ENCODE measurements at places on chromosomes 4 and X.

- H3K4me1 ChIP-seq, result no peaks in the 10 kb centered on the region
- no peak for DNase-seq
- no peak overlapping the region for H3K4me3 ChIP-seq
- no peaks in the 10 kb centered on the region for H3K27me3 ChIP-seq
- no peaks in the 10 kb centered on the region for H3K36me3 ChIP-seq
Measured at GRCh38 chrX:119753639-119754257, 4.6 kb upstream of the SOWAHD start.

- no peak for DNase-seq
- no peaks in the 10 kb centered on the region for H3K27me3 ChIP-seq
- H3K4me1 ChIP-seq, result peaks cover 7% of the 10 kb centered on the region
- no peak within 1 kb of the TSS for H3K27ac ChIP-seq
Measured at GRCh38 chr4:107035819-107036583, at the start of gene DKK2. DKK2 (minus strand) TSS chr4:107036313; CDS start chr4:107035591, 722 bp downstream.

GRCh38 chr4:53855581-53856250 is 208.7 kb downstream of the CHIC2 start:
- no peaks in the 10 kb centered on the region for H3K4me1 ChIP-seq
- DNase-seq, result no peak
- H3K27ac ChIP-seq, result peak overlapping the region; percentile 30
- no peaks in the 10 kb centered on the region for H3K36me3 ChIP-seq

GRCh38 chr4:126071346-126072333 is 756.9 kb downstream of the FAT4 start:
- H3K36me3 ChIP-seq, result no peaks in the 10 kb centered on the region
- peak overlapping the region; percentile 0 for H3K27ac ChIP-seq
- no peaks in the 10 kb centered on the region for H3K27me3 ChIP-seq
- H3K4me3 ChIP-seq, result no peak overlapping the region
- no peak for DNase-seq
- peaks cover 16% of the 10 kb centered on the region for H3K4me1 ChIP-seq

DNA sequence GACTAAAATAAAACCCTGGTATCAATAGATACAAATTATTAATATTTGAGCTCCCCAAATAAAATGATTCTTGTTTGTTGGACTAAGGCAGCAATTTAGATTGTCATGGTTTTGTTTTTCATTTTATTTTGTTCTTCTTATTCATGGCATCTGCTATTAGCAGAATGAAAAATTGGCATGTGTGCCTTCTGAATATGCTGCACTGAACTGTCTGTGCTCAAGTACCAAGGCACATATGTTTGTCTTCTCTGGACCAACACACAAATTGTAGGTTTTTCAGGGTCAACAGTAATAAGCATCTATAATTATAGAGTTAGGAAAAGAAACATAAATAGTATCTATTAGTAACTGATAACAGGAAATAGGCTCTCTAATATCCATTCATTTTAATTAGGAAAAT is 121.1 kb downstream of the BANK1 start:
- no peaks in the 10 kb centered on the region for H3K27me3 ChIP-seq
- H3K4me3 ChIP-seq, result no peak overlapping the region
- no peak overlapping the region for H3K27ac ChIP-seq
- no peaks in the 10 kb centered on the region for H3K4me1 ChIP-seq
- DNase-seq, result no peak

GRCh38 chr4:69518538-69519198 is 23.0 kb upstream of the UGT2B4 start:
- no peak overlapping the region for H3K27ac ChIP-seq
- DNase-seq, result no peak
- no peaks in the 10 kb centered on the region for H3K4me1 ChIP-seq
- no peak overlapping the region for H3K4me3 ChIP-seq

DNA sequence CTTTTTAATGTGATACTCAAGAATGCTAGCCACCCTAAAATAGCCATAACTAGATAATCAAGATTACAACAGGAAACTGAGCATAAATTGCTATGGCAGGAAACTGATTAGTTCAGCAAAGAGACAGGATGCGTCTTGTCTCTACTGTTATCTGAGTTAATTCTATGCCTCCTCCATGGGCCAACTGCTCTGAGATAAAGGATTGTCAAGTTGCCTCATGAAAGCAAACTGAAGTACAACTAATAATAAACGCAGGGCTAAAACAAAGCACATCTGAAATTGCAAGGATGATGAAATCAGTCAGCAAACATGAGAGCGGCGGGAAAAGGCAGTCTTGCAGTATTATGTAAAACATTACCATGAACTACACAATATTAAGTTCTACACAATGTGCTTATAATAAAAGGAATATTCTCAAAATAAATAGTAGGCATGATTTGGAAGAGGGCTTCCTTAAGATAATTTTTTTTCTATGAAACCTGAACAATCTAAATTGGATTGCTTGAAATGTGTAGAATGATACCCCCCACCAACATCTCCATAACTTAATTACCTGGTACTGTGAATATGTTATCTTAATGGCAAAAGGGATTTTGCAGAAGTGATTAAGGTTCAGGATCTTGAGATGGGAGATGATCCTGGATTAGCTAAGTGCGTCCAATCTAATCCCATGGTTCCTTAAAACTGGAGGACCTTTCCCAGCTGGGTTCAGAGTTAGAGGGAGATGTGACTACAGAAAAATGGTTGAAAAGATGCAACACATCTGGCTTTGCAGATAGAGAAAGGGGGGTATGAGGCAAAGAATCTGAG is 65.9 kb downstream of the ANTXR2 start:
- no peaks in the 10 kb centered on the region for H3K27me3 ChIP-seq
- no peaks in the 10 kb centered on the region for H3K36me3 ChIP-seq
- H3K27ac ChIP-seq, result no peak overlapping the region
- DNase-seq, result no peak
- peaks cover 7% of the 10 kb centered on the region for H3K4me1 ChIP-seq
- H3K4me3 ChIP-seq, result no peak overlapping the region

- no peaks in the 10 kb centered on the region for H3K36me3 ChIP-seq
- H3K4me3 ChIP-seq, result no peak overlapping the region
- DNase-seq, result no peak
- H3K4me1 ChIP-seq, result no peaks in the 10 kb centered on the region
- H3K27ac ChIP-seq, result no peak overlapping the region
- H3K27me3 ChIP-seq, result no peaks in the 10 kb centered on the region
Measured at GRCh38 chr4:177099211-177099610, 210.5 kb upstream of the NEIL3 start.

DNA sequence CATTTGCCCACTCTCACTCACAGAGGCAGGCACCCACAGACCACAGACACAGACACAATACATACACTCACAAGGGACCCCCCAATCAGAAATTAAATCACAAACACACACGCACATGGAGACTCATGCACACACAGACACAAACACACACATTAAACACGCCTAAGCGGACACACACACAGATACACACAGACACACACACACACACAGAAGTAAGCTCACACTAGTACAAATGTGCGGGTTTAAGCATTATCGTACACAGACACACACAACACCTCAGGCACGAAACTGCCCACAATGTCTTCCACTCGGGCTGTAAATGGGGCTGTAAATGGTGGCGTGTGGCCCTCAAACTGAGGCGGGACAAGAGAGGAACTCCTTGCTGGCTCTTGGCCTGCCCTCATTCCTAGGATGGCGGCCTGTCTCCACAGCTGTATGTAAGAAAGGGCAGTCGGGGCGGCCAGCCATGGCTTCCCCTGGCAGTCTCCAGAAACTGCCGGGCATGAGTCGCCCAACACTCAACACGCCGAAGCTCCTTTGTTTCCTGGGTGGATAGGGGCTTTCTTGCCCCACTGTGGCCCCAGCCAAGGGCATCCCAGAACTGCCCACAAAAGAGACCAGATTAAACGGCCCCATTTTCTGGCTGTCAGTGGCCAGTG is 53.9 kb downstream of the NBDY start:
- H3K27ac ChIP-seq, result no peak overlapping the region
- H3K4me3 ChIP-seq, result no peak overlapping the region
- no peaks in the 10 kb centered on the region for H3K4me1 ChIP-seq
- H3K27me3 ChIP-seq, result no peaks in the 10 kb centered on the region
- no peak for DNase-seq

DNA sequence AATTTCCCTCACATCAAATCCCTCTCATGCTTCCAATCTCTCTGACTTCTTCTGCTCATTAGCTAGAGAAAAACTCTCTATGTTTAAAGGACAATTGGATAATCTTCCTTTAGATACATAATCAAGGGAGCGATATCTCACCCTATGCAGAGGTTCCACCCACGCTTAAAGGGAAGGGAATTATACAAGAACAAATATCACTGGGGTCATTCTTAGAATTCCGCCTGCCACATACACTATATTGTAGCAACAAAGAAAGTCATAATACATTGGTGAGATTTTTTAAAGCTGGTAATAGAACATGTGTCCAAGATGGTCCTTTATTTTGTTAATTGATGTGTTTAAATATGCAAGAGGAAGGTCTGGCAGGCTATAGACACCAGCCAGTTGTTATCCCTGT is 31.5 kb downstream of the NKX6-1 start:
- no peak overlapping the region for H3K27ac ChIP-seq
- H3K4me1 ChIP-seq, result no peaks in the 10 kb centered on the region
- H3K27me3 ChIP-seq, result no peaks in the 10 kb centered on the region
- no peak overlapping the region for H3K4me3 ChIP-seq
- no peak for DNase-seq
- no peaks in the 10 kb centered on the region for H3K36me3 ChIP-seq

DNA sequence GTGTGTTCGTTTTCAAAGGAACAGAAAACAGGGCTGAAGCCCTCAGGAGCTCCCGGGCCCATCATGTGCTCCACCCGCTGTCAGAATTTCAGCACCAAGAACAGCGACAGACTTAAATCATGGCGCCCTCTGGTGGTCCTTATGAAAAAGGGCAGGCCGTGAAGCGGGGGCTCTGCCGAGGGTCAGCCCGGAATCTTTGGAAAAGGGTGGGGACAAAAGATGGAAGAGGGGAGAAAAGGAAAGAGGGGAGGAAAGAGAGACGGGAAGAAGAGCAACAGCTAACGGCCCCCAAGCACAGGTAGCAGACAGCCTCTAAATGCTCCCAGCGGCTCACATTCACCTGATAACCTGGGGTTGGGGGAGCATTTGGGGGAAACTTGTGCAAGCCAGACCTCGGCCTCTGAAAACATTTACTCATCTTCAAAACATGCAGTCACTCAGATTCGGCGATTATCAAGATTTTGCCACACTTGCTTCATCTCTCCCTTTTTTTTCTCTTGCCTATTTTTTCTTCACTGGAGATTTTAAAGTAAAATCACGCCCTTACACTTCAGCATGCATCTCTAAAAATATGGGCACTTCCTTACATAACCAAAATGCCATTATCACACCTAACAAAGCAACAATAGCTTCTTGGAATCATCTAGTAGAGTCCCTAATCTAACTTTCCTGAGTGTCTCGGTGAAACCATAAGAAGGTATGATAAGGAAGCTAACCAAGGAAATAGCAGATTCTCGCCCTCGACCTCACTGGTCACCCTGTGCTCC is 28.1 kb upstream of the MAN2B2 start:
- no peak overlapping the region for H3K27ac ChIP-seq
- no peak for DNase-seq
- no peak overlapping the region for H3K4me3 ChIP-seq
- no peaks in the 10 kb centered on the region for H3K27me3 ChIP-seq

- H3K36me3 ChIP-seq, result no peaks in the 10 kb centered on the region
- H3K4me3 ChIP-seq, result no peak overlapping the region
- no peak for DNase-seq
- H3K27ac ChIP-seq, result no peak overlapping the region
- no peaks in the 10 kb centered on the region for H3K4me1 ChIP-seq
Measured at GRCh38 chrX:39065051-39065871, 264.0 kb downstream of the MID1IP1 start.

GRCh38 chr4:683982-684622 is 4.8 kb downstream of the SLC49A3 start:
- peaks cover 9% of the 10 kb centered on the region for H3K4me1 ChIP-seq
- no peak for DNase-seq
- no peaks in the 10 kb centered on the region for H3K27me3 ChIP-seq
- no peak overlapping the region for H3K27ac ChIP-seq

GRCh38 chr4:1399508-1400190 is 6.6 kb downstream of the NKX1-1 start:
- no peak overlapping the region for H3K27ac ChIP-seq
- peaks cover 22% of the 10 kb centered on the region for H3K4me1 ChIP-seq
- H3K27me3 ChIP-seq, result peaks cover 9% of the 10 kb centered on the region
- no peak overlapping the region for H3K4me3 ChIP-seq
- no peak for DNase-seq
- H3K36me3 ChIP-seq, result peaks cover 3% of the 10 kb centered on the region

DNA sequence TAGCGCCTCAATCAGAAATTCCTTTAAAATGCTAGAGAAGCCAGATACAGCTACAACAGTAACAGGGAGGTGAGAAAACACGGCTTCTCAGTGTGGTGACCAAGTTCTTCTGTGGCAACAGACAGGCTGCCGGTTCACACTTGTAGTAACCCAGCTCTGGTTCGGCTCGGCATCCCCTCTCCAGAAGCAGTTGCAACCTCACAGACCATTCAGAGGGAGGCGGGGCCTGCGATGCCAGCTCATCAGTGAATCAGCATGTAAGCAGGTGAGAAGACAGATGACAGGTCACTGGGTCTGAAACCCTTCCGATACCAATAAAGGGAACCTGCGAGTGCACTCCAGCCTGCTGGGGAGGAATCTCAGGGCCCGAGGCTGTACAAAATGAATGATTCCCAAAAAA is 251.0 kb downstream of the KCNIP4 start:
- H3K4me1 ChIP-seq, result no peaks in the 10 kb centered on the region
- H3K36me3 ChIP-seq, result no peaks in the 10 kb centered on the region
- no peaks in the 10 kb centered on the region for H3K27me3 ChIP-seq

DNA sequence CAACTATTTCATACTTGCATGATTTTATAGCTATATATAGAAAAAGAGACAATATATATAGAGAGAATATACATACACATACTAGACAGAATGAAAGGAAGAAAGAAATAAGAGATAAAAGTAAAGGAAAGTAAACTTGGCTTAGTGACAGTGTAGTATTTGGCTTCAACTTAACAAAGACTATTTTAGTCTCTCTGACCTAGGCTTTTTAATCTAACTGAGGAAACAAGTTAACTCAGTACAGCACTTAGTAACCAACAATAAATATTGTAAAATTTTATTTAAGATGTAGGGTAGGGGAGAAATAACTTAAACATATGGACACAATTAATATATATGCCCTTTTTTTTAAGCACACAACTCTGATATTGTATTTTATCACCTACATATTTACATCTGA is 249.0 kb upstream of the MAB21L2 start:
- no peaks in the 10 kb centered on the region for H3K36me3 ChIP-seq
- H3K4me1 ChIP-seq, result peaks cover 8% of the 10 kb centered on the region
- DNase-seq, result no peak
- no peaks in the 10 kb centered on the region for H3K27me3 ChIP-seq
- H3K4me3 ChIP-seq, result no peak overlapping the region
- no peak overlapping the region for H3K27ac ChIP-seq

- H3K27me3 ChIP-seq, result no peaks in the 10 kb centered on the region
- H3K36me3 ChIP-seq, result no peaks in the 10 kb centered on the region
- H3K27ac ChIP-seq, result peak overlapping the region; percentile 75
- peaks cover 5% of the 10 kb centered on the region for H3K4me1 ChIP-seq
- no peak for DNase-seq
Measured at GRCh38 chrX:103405009-103405333, 28.6 kb downstream of the BEX3 start.

DNA sequence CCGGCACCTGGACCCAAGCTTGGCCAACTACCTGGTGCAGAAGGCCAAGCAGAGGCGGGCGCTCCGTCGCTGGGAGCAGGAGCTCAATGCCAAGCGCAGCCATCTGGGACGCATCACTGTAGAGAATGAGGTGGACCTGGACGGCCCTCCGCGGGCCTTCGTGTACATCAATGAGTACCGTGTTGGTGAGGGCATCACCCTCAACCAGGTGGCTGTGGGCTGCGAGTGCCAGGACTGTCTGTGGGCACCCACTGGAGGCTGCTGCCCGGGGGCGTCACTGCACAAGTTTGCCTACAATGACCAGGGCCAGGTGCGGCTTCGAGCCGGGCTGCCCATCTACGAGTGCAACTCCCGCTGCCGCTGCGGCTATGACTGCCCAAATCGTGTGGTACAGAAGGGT is 3.7 kb downstream of the SUV39H1 start:
- no peak overlapping the region for H3K4me3 ChIP-seq
- H3K4me1 ChIP-seq, result no peaks in the 10 kb centered on the region
- DNase-seq, result no peak
- H3K36me3 ChIP-seq, result peaks cover 6% of the 10 kb centered on the region
